ENCODE measurements at places on chromosomes 11 and 22.

- peak; percentile 62 for DNase-seq
These were observed 71.8 kb upstream of the TEAD1 start for GRCh38 chr11:12602421-12602820.

GRCh38 chr11:7457211-7457610, 28.1 kb upstream of the OLFML1 start:
- DNase-seq, result peak; percentile 79

DNA sequence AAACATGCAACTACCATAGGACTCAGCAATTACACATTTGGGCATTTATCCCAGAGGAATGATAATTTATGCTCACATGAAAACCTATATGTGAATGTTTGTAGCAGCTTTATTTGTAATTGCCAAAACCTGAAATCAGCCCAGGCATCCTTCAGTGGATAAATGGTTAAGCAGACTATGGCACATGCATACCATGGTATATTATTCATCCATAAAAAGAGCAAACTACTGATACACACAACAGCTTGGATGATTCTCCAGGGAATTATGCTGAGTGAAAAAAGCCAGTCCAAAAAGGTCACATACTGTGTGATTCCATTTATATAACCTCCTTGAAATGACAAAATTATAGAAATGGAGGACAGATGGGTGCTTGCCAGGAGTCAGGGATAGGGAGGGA, 86.7 kb downstream of the ALX4 start:
- DNase-seq, result peak; percentile 29

DNA sequence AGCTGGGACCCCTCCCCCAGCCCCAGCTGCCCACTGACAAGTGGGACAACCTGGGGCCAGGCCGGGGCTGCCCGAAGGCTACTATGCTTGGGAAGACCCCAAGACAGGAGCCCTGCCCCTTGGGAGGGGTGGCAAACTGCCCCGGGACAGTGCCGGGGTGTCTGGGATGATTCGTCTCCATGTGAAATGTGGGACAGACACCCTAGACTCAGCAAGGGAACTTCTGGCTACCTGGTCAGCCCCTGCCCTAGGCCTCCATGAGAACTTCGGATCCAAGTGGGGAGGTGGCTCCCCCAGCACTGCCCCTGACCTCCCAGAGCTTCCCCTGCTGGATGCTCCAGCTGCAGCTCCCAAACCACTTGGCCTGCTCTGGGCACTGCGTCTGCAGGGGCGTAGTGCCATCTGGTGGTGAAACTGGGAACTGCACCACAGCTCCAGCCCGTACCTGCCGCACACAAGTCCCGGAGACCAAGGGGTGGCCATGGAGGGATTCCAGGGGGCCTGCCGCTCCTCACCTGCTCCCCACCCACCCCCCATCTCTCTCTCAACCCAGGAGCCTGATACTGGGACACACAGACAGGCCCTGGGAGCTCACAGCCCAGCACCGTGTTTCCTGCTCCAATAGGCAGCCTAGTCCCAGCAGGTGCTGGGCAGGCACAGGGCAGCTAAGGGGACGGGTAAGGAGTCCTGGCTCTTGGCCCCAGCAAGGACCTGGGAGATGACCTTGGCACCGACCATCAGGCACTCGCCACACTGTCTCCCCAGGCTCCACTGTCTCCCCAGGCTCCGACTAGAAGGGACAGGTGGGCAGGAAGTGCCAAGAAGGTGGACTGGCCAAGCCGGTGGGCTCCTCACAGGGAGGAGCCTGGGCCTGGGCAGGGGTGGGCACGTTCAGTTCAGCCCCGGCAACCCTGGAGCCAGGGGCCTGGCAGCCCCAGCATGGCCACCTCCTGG, 194.1 kb downstream of the IGLL1 start:
- DNase-seq, result peak; percentile 52

DNA sequence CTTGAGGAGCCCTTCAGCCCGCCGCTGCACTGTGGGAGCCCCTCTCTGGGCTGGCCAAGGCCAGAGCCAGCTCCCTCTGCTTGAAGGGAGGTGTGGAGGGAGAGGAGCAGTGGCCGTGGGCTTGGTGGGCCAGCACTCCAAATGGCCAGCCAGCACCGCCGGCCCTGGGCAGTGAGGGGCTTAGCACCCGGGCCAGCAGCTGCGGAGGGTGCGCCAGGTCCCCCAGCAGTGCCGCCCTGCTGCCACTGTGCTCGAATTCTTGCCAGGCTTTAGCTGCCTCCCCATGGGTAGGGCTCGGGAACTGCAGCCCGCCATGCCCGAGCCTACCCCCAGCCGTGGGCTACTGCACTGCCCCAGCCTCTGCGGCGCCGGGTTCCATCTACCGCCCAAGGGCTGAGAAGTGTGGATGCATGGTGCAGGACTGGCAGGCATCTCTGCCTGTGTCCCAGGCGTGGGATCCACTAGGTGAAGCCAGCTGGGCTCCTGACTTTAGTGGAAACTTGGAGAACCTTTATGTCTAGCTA, 82.7 kb downstream of the KCNA4 start:
- DNase-seq, result no peak

- no peak for DNase-seq
These were observed 52.0 kb upstream of the SHISAL1 start for GRCh38 chr22:44364751-44365130.

- no peak for DNase-seq
These were observed 160.9 kb downstream of the TBC1D22A start for GRCh38 chr22:46923394-46923793.

DNA sequence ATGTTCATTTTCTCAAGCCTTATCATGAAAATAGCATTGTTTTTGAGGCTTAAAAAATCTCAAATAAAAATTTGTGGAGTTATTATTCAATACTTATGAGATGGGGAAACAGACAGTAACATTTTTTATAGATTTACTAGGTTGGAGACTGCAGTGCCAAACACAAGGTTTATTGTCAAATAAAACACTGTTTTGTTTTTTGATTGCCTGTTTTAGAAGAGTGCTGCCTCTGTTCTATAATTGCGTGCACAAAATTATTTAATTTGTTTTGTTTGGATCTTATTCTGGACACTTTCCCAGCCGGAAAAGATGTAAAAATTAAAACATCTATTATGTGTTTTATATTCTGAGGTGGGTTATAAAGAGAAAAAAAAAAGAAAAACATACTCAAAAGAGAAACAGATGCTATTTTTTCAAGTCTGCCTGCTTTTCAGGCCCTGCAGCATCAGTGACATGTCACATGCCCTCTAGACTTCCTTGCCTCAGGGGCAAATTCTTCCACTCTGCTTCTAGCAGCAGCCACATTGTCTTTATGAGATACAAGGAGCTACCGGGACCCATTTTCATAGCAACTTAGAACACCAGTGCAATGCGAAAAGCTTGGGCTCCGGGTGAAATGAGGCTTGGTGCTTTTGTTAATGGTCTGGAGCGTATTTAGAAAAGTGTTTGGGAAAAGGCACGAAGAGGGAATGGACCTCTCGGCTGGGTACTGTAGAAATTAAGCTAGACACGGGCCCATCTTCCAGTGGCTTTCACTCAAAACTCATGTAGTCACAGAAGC, 77.5 kb downstream of the EFCAB6 start:
- no peak for DNase-seq

GRCh38 chr22:18119409-18120110, 9.0 kb downstream of the TUBA8 start:
- DNase-seq, result no peak

DNA sequence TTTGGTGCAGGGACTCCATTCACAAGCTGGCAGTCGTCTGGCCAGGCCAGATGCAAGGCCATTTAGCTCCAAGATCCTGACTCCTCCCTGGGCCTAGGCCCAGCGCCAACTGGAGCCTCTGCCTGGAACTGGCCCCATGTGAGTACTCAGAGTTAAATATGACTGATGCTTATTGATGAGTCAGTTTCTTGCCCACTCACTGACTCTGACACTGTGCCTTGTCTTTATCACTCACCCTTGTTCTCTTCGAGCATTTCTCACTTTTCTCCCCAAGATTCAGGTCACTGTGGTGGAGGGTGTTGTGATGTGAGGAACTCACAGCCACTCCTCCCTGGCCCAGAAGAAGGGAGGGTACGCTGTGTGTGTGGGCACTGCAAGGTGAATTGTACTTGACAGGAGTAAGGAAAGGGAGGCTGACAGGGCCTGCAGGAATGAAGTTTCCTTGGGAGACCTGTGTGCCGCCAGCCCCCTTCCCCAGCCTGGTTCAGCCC, 23.2 kb upstream of the ST3GAL4 start:
- peak; percentile 71 for DNase-seq

- DNase-seq, result no peak
These were observed 847.1 kb downstream of the OPCML start for GRCh38 chr11:132685174-132685611.

DNA sequence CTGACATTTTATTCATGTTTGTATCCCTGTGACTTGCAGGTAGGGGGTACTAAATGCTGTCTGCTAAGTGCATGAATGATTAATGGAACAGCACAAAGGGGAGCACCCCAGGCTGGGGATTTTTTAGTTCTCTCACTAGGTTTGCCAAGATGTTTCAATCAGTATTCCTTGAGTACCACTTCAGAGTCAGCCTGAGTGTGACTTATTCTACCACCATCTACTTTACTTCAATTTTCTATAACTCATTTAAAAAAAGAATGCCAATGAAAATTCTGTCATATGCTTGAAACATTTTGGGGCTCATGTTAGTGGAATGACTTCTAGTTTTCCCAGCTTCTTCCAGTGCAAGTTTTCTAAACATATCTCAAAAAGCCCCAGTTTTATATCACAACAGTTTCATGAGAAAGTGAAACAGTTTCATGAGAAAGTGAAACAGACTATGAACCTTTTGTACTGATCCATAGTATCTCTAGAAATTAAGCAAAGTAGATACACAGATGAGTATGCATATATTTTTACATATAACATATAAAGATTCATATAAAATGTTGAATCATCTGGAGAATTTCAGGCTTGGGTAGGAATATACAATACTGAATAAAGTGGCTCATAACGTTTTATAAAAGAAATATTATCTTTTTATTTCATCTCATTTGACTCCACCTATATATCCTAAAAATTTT, 252.4 kb downstream of the GRM5 start:
- no peak for DNase-seq

DNA sequence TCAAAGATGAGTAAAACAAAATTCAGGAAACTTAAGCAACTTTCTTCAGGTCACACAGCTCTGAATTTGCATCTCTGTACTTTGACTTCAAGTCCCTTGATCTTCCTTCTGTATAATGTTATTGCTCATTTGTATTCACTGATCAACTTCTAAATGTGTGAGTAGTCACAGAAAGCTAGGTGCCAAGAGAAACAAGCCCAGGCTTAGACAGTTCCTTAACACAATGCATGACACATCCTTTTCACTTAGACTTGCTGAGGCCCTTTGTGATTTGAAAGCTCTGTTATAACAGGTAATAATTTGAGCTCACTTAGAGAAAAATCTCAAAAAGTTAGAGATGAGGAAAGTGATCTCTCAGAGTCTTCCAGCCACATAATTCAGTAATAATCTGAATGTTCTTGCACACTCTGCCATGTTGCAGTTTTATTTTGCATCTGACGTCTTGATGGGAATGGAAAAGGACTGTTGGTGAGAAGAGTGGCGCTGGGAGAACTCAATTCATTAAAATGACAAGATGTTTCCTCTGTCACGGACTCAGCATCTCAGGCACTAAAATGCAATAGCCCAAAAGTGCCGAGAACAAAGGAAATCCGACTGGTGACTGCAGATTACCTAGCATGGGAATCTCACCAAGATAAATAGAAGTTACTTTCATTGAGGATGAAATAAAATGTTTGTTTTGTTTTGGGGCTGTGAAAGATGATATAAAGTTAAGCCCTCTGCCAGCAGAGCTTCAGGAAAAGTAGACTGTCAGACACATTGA, 665.3 kb downstream of the OPCML start:
- DNase-seq, result no peak

DNA sequence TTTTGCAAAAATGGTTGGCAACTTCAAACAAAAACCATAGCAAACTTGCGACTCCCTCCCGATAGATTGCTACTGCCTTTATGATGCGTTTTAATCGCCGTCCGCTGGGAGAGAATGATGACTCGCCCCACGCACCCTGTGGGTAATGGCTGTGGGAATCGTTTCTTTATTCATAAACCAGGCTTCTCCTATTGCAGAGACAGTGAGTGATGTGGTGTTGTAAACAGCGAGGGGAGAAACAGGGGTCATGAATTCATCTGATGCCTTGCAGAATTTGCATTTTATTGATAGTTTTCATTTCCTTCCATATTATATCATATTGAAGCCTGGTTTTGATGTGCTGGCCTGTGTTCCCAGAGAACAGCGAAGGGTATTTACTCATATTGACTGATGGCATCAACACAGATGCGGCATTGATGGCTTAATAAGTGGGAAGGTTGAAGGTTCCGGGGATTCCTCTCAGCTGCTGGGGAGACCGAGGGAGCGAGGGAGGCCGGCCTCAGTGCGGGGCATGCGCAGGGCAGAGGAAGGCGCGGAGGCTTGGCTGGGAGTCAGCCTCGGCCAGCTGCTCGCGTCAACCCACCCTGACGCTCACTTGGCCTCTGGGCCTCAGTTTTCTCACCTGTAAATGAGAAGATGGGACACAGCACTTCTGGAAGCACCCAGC, 41.3 kb downstream of the ARHGAP8 start:
- DNase-seq, result no peak

DNA sequence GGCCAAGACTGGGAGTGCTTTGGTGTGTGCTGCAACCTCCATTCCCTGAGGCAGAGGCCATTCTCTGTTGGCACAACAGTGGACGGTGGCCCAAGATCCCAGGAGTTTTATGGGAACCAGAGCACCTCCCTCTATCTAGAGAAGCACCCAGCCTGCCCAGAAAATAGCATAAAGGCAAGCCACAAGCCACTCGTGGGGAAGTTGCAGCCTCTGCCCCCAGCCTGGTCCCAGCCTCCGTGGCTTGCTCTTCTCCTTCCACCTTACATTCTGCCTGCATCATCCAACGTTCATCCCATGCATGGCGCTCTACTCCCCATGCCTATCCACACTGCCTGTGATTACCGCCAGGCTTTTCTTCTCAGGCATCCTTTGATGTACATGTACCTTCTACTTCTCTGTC, 15.8 kb downstream of the IL17RA start:
- DNase-seq, result no peak

GRCh38 chr11:65132988-65133700, 1.2 kb downstream of the SYVN1 start:
- DNase-seq, result no peak

DNA sequence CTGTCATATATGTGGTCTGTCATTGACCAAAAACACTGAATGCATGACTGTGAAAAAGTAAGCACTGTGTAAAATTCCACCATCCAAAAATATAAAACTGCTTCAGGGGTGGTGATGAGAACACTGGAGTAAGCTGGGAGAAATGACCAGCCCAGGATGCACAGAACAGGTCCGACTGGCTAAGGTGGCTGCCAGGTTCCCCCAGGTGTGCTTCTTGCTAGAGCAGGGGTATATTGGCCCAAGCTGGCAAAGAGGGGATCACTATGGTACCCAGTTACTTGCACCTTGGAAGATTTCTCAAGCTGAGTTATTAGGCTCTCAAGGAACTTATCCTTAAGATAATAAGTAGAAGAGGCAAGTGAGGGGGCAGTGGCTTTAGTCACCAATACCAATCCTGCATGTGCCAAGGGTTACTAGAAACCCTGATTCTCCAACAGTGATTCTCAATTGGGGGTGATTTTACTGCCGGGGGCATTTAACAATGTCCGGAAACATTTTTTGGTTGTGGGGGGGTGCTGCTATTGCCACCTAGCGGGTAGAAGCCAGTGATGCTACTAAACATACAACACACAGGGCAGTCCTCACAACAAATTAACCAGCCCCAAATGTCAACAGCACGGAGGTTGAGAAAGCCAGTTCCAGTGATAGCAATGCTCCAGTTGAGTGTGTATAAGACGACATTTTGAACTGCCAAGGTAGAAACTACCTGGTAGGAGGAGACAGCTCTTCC, 15.7 kb downstream of the SNU13 start:
- no peak for DNase-seq
